ENCODE measurements at places on chromosomes 2 and 18. TPM values are rescaled to one million over a fixed set of nuclear protein-coding genes. Genes with fewer than 3 reads are reported as not detected.
A peak's percentile ranks its signal among the peaks of the same experiment; 100 is the strongest.

UGT1A10 gene
- 0.33 TPM for total RNA-seq

TLX2 gene
- total RNA-seq: 0.07 TPM

ABCB6 gene
- total RNA-seq: 31.7 TPM

DNA sequence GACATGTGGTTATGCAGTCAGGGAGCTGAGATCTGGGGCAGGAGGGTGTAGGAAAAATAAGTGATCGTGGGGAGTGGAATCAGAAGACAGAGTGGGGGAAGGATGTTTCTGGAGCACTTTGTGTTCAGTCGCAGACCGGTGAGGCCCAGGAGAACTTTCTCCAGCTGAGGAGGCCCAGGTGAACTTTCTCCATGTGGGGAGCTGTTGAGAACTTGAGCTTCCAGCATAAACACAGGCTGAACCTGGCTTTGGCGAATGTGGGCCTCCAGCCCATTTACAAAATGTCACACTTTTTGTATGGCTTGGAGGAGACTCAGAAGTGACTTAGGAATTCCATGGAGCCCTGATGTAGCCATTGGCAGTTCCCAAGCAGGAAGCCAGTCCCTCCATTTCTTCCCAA is 108.5 kb downstream of the VAPA start:
- no peak for DNase-seq

DNA sequence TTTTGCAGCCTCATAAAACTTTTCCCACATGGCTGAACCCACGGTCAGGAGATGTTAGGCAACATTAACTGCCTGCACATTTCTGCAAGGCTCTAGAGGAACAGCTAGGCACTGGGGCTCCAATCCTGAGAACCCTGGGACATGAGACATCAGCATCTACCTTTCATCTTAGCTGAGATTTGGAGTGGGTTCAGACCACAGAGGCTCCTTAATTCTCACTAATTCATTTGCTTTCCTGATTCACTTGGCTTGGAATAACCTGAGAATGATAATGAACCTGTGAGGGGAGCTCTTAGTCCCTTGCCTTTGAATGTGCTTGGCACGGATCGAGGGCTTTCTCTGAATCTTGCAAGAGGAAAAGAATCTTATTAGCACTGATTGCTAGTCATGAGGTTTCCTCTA is 266.2 kb downstream of the FIGN start:
- DNase-seq: no peak

- peak; percentile 86 for DNase-seq
Measured at GRCh38 chr2:164903951-164904350, 51.4 kb downstream of the SLC38A11 start.
